ENCODE measurements at places on chromosomes 4 and X. TPM values are rescaled to one million over a fixed set of nuclear protein-coding genes. Genes with fewer than 3 reads are reported as not detected.

ABLIM2 gene
- total RNA-seq: 0.09 TPM

FHIP1A gene
- 0.30 TPM for total RNA-seq

ITM2A gene
- total RNA-seq: not detected

UBA6 gene
- total RNA-seq: 311 TPM

IL13RA2 gene
- total RNA-seq: 63.2 TPM

AREG gene
- not detected for total RNA-seq

IL15 gene
- 8.3 TPM for total RNA-seq

SULT1B1 gene
- total RNA-seq: 0.59 TPM

SCD5 gene
- 12.2 TPM for total RNA-seq

LANCL3 gene
- total RNA-seq: 0.83 TPM

BEX5 gene
- total RNA-seq: not detected

ZNF630 gene
- 0.97 TPM for total RNA-seq

CORIN gene
- total RNA-seq: 0.23 TPM

CT45A2 gene
- not detected for total RNA-seq

KLHL8 gene
- total RNA-seq: 24.3 TPM

AMTN gene
- not detected for total RNA-seq

GC gene
- total RNA-seq: not detected

MAGEA8 gene
- not detected for total RNA-seq

GPR119 gene
- total RNA-seq: not detected

HTRA3 gene
- 12.5 TPM for total RNA-seq

CSAG1 gene
- not detected for total RNA-seq

GLUD2 gene
- total RNA-seq: 0.92 TPM

STATH gene
- total RNA-seq: not detected

AR gene
- 2.1 TPM for total RNA-seq

HEPH gene
- 109 TPM for total RNA-seq

MAGEH1 gene
- 23.8 TPM for total RNA-seq

MYL5 gene
- total RNA-seq: 13.7 TPM

COL25A1 gene
- total RNA-seq: 5.0 TPM

BEND2 gene
- total RNA-seq: not detected

USP17L28 gene
- total RNA-seq: not detected

SGMS2 gene
- 141 TPM for total RNA-seq

POU4F2 gene
- total RNA-seq: not detected

Data from smooth muscle cell of the umbilical artery (primary cell).